ENCODE measurements at places on chromosomes 2 and 18. TPM values are rescaled to one million over a fixed set of nuclear protein-coding genes. Genes with fewer than 3 reads are reported as not detected.

The NEU2 gene
- not detected for total RNA-seq

The CNTNAP5 gene
- 0.09 TPM for total RNA-seq

The DAPL1 gene
- not detected for total RNA-seq

The SCG2 gene
- 0.38 TPM for total RNA-seq

The CCDC85A gene
- total RNA-seq: 11.2 TPM

The SNTG2 gene
- total RNA-seq: not detected

The PRSS56 gene
- not detected for total RNA-seq

The ZNF892 gene
- total RNA-seq: 7.2 TPM

The OXER1 gene
- not detected for total RNA-seq

The NYAP2 gene
- not detected for total RNA-seq

The TUBB8B gene
- not detected for total RNA-seq

The GALM gene
- 10.1 TPM for total RNA-seq

The CRYGD gene
- not detected for total RNA-seq

The GKN2 gene
- total RNA-seq: not detected
